ENCODE measurements at places on chromosomes 7 and 10.

DNA sequence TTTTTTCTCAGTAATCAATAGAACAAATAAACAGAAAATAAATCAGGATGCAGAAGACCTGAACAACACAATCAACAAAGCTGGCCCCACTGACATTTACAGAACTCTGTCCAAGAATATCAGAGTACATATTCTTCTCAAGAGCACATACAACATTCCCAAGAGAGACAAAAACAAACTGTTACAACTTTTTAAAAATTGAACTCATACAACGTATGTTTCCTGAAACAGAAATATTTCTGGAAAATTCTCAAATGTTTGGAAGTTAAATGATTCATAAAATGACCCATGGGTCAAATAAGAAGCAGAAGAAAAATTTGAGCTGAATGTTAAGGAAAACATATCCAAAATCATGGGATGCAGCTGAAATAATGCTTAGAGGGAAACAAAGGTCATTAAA, 93.9 kb upstream of the VIPR2 start:
- no peak for DNase-seq

GRCh38 chr10:12707461-12708185, 293.9 kb downstream of the CCDC3 start:
- DNase-seq = no peak

GRCh38 chr10:31645786-31646185, 282.8 kb downstream of the ARHGAP12 start:
- no peak for DNase-seq

- DNase-seq = no peak
These were observed 14.6 kb upstream of the PPP2R2D start for GRCh38 chr10:131886237-131886636.

- DNase-seq = no peak
These were observed 76.9 kb upstream of the STEAP1B start for GRCh38 chr7:22576612-22577469.

GRCh38 chr7:47586925-47587324, 5.0 kb upstream of the TNS3 start:
- DNase-seq = peak; percentile 83

GRCh38 chr10:8056871-8057331, 2.4 kb downstream of the GATA3 start:
- DNase-seq = no peak

- DNase-seq = no peak
These were observed 199.2 kb downstream of the PHF14 start for GRCh38 chr7:11172835-11173234.

DNA sequence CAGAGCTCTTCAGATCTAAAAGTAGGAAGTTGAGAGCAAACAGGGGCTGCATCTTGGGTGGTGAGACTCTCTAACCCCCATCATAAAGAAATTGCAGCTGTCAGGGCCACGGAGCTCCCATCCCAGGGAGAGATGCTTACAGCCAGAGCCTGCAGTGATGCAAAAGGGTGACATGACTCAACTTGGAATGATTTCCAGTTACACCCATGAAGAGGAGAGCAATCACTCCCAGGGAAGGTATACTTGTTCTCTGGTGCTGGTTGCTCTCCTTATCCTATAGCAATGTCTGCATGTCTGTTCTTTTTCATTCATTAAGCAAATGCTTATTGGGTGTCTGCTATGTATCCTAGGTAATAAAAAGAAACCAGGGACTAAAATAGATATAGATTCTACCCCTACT, 228.0 kb downstream of the RAB11FIP2 start:
- DNase-seq = no peak

- peak; percentile 40 for DNase-seq
These were observed 25.1 kb upstream of the VPS41 start for GRCh38 chr7:38934051-38934450.

- DNase-seq = no peak
These were observed 337.7 kb downstream of the GATA3 start for GRCh38 chr10:8392216-8392615.

GRCh38 chr7:12596225-12596790, 25.8 kb downstream of the SCIN start:
- peak; percentile 84 for DNase-seq

GRCh38 chr7:1555046-1555812, 776 bp downstream of the TMEM184A start:
- DNase-seq = peak; percentile 70

DNA sequence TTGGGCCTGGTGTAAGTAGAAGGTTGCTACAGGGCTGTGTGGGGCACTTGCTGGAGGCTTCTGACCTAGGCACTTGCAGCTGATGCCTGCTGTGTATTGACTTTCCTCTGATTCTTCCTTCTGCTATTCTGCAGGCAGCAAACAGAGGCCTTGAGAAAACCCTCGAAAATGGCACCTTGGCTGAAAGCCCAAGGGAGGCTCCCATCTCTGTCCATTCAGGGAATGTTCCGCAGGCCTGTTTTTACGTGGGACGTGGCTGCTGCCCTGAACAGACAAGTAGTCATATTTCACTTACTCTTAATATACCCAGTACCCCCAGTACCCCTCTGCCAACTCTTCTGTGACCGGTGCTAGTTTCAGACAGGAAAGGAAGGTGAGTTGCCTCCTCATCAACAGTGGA, 664.7 kb downstream of the INHBA start:
- DNase-seq = no peak

DNA sequence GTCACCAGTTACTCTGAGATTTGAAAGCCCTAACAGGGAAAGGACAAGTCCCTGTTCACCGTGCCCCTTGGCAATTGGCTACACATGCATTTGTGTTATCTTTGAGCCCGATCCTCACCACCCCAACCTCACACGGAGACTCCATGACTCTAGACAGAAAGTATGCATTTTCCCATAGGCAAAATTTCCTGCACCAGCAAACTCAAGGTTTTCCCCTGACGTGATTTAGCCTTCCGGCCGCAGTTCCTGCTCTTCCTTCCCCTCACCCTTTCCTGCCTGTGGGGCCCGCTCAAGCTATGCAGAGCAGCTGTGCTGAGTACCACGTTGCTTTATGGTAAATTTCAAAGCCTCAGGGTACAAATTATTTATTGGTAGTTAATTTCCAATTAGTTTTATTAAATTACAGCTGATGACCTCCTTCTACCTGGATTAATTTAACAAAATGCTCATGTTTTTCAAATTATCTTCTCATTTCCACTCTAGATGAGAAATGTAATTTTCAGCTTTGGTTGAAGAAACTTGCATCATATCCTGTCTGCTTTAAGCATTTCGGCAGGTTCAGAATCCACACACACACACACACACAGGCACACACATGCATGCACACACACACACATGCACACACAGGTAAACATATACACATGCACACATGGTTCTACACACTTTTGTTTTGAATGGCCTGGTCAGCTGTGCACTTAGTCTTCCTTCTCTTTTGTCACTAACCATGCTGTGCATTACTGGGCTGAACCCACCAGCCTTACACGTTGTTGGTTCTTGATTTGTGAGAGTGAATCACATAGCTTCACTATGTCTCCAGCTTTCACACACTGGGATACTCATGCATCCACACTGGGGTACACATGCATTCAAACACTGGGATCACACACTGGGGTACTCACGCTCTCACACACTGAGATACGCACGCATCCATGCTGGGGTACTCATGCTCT, 283.1 kb upstream of the PITRM1 start:
- no peak for DNase-seq

DNA sequence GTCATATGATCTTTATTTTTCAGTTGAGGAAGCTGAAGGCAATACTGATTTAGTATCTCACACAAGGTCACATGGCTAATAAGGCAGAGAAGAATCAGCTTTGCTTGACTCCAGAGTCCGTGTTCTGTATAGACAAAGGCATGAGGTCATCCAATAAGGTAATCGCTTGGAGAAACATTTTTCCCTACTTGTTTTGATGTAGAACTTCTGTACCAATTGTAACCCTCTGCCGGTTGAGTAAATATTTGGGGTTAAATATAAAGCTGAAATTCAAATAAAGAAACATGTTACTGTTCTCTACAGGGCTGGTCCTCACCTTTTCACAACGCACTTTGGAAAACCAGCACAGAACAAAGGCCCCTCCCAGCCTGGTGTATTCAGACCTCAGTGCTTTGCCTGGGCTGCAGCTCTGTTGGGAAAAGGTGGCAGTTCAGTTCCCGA, 83.0 kb upstream of the INSYN2A start:
- peak; percentile 59 for DNase-seq

- DNase-seq = no peak
These were observed 63.9 kb upstream of the PRKCQ start for GRCh38 chr10:6643962-6644361.

GRCh38 chr10:124911124-124912067, 30.5 kb upstream of the ZRANB1 start:
- no peak for DNase-seq

DNA sequence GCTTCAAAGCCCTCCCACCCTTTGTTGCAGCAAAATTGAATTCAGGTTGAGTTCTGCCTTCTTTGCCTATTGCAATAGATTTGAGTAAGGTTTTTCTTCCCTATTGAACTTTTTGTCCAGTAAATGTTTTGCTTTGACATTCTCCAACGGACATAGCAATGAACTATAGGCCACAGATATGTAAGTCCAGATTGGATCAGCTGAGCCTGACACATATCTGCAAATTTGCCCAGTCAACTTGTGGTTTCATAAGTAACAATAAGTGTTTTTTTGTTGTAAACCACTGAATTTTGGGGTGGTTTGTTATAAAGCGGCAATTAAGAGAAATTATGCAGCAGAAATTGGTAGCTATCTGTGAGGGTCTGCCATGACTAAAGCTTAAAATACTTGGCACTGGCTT, 332.1 kb upstream of the SORCS1 start:
- DNase-seq = no peak

GRCh38 chr7:100567031-100567730, 6.5 kb downstream of the SAP25 start:
- no peak for DNase-seq

GRCh38 chr10:116056445-116057293, 216.3 kb downstream of the GFRA1 start:
- DNase-seq = no peak

DNA sequence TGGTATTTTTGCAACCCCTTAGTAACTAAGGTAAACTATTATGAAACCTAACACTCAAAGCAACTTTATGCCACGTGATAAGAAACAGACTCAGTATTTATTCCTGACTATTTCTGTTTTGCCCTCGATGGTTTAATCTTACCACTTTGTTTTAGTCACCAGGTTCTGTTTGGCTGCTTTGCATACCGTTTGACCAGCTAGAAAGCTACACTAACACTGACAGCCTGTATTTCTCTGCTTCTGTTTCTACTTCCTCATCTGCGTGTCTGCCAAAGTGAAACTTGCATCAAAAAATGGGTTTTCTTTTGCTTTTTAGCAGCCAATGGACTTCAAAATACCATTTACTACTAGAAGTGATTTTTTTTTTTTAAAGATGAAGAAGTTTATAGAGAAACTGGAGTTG, 802.5 kb downstream of the GRM8 start:
- no peak for DNase-seq

DNA sequence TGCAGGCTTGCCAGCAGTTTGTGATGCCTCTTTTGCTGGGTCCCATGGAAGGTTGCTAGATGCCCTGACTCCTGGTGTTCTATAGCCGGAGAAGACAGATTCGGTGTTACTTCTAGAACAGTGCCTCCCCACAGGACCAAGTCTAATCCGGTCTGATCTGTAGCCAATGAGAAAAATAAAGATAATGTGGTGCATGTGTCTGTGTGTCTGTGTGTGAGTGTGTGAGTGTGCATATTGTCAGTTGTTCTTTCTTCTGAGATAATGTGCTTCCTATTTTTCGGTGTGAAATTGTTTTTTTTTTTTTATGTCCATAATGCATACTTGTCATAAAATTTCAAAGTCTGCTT, 29.7 kb upstream of the ZNRF2 start:
- no peak for DNase-seq

DNA sequence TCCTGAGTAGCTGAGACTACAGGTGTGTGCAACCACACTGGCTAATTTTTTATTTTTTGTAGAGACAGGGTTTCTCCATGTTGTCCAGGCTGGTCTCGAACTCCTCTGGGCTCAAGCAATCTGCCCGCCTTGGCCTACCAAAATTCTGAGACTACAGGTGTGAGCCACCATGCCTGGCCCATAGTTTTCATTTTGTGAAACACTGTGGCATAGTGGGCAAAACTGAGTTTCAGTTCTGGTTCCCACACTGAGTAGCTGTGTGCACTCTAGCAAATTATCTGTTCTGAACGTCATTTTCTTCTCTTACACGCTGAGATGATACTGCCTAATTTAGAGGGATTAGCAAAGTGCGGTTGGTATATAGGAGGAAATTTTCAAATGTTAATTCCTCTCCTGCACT, 13.5 kb downstream of the ATP5MK start:
- no peak for DNase-seq

DNA sequence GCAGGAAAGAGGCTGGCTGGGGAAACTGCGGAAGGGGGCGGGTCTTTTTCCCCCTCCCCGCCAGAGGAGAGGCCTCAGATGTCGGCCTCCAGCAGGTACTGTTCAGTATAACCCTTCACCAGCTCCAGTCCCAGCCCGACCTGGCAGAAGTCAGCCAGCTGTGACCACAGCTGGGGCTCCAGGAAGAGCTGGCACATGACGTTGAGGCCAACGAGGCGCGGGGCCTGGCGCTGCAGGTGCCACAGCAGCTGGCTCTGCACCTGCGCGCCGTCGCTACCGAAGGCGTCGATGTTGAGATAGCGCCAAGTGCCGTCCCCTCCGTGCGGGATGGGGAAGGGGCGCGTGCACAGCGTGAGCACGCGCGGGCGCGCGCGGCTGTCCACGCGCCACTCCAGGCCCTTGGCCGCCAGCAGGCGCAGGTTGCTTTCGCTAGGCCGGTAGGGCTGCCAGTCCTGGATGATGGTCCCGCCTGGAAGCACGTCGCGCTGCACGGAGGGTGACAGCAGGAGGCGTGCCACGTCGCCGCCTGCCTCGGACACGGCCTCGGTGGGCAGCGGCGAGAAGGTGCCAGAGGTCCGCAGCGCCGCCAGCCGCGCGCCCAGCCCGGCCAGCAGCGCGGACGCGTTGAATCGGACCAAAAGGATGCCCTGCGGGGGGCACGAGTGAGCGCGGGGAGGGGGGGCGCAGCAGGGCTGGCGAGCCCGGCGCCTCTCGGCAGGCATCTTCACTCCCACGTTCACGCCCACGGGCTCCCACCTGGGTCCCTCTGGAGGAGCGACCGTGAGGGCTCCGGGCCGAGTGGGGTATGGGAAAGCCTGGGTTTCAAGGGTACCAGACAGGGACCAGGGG, 6.9 kb upstream of the VGF start:
- DNase-seq = peak; percentile 93

- no peak for DNase-seq
These were observed 18.0 kb downstream of the SPAG6 start for GRCh38 chr10:22363305-22363704.

DNA sequence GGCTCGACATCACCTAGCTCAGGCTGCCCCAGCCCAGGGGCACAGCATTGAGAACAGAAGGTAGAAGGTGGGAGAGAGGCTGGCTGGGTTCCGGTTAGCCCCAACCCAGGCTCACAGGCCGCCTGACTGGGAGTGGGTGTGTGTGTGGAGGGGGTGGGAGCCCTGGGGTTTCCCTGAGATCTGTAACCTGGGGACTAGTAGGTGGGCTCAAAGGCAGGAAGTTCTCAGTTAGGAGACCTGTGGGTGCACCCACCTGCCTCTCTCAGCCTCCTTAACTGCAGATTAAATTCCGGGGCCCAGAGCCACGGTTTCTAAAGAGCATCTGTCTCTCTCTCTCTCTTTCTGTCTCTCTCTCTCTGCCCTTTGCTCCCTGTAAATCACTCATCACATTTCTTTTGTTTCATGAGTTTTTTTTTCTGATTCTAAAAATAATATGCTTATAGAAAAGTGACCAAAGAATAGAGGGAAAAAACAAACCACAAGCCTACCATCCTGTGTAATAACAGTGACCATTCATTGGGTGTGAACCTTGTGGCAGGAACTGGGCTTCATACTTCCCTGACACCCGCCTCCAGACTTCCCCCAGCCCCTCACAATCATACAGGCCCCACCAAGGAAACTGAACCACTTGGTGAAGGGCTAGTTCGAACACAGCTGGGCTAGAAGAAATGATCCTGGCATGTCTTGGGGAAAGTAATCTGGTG, 83.4 kb upstream of the SMNDC1 start:
- no peak for DNase-seq

All from NCI-H2029 (cell line).